ENCODE measurements at places on chromosomes 13 and 19. TPM values are rescaled to one million over a fixed set of nuclear protein-coding genes. Genes with fewer than 3 reads are reported as not detected.

DNA sequence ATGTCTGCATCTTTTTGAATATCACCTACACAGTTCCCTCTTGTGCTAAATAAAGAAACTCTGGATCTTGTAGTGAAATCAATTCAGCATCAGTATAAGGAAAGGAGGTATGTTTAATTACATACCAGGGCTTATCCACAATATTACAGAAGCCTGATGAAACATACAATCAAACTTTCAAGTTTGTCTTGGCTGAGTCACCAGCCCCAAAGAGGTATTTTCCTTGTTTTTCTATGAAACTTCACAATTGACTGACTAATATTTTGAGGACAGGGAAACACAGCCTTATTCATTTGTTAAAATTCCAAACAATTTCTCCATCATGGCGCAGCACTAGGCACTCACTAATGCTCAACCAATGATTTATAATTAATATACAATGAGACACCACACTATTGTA is 952.4 kb downstream of the PCDH17 start:
- no peak for DNase-seq

DNA sequence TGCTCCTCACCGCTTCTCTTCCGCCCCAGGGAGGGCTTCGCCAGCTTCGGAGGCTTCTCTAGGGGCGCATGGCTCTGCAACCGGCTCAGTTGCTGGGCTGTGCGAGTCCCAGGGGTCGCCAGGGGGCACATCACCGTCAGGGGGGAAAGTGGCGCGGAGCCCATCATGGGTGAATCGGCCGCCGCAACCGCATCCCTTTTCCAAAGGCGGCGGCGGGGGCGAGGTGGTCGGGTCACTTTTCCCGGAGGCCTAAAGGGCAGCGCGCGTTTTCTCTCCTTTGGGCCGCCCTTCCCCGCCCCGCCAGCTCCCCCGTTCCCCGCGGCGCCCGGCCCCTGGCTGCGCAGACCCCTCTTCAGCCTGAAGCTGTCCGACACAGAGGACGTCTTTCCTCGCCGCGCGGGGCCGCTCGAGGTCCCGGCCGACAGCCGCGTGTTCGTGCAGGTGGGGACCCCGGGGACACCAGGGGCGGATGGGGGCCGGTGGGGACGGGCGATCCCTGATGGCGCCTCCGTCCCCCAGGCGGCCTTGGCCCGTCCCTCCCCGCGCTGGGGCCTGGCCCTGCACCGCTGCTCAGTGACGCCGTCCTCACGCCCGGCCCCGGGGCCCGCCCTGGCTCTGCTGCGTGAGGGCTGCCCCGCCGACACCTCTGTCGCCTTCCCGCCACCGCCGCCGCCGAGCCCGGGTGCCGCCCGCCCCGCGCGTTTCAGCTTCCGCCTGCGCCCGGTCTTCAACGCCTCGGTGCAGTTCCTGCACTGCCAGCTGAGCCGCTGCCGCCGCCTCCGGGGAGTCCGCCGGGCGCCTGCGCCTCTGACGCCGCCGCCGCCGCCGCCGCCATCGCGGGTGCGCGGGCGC is 1.7 kb downstream of the TGFBR3L start:
- DNase-seq = peak; percentile 47

DNA sequence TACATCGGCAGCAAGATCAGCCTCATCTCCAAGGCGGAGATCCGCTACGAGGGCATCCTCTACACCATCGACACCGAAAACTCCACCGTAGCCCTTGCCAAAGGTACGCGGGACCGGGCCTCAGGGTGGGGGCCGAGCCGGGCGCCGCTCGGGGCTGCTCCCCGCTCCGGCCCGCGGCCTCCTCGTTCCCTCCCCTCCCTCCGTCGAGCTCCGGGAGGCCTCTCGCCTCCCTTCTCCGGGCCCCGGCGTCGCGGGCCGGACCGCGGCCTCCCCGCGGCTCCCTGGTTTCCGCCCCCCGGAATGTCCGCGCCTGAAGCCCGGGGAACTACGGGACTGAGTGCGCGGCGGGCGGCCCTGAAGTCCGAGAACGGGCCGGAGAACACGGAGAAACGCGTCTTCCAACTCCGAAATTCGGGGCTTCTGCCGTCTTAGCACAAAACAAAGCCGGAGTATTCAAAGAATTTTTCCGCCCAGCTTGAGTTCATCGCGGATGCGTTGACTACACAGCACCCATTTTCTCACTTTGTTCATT is 423 bp downstream of the LSM14A start:
- DNase-seq = no peak

- DNase-seq = no peak
Measured at GRCh38 chr13:98544104-98544710, 32.7 kb downstream of the STK24 start.

Gene PDE4C
- not detected for total RNA-seq
